ENCODE measurements at places on chromosomes 1 and 21.

DNA sequence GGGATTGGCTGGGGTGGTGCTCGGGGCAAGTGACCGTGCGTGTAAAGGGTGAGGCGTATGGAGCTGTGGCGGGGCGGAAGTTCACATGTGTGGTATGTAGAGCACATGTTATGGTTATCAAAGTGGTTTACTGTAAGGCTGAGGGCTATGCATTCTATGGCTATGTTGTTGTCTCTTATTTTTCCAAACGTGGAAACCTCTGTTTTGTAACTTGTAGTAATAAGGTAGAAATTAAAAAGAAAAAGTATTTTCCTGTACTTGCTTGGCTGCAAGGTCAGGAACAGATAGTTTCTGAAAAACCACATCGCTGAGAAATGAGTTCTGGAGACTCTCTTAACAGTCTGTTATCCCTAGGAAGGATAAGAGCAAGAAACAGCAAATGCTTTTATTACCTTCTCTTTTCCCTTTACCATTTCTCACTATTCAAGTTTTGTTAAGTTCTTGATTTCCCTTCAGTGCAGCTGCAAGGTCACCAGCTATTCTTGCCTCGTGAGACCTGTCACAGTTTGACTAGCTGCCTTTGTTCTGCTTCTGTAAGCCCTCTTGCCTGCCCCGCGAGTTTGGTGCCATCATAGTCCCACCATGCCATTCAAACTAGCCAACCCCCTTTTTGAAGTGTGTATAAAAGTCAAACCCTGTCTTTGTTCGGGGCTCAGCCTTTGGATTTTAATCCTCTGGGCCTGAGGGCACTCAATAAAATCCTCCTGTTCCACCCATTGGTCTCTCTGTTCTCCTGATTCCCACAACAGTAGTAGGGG is 9.5 kb downstream of the RNU1-2 start:
- DNase-seq: no peak

GRCh38 chr1:118143121-118143520 is 41.9 kb downstream of the SPAG17 start:
- no peak for DNase-seq

GRCh38 chr1:9746211-9746610 is 77.6 kb downstream of the CLSTN1 start:
- no peak for DNase-seq

GRCh38 chr1:151619489-151620093 is 7.7 kb downstream of the SNX27 start:
- DNase-seq: no peak

DNA sequence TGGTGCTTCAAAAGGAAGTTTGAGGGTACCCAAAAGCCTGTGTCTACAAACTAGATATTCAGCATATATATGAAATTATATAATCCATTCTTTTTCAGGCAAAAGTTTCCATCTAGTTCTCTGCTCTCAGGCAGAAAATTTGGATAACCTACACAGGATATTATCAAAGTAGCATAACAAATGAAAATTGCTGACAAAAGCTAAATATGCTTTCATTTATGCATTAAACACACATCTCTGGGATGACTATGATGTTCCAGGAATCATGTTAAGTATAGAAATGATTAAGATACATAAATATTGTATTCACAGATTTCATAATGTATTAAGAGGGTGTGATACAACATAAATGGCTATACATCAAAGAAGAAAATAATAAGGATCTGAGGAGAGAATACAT is 92.8 kb downstream of the LRRC53 start:
- DNase-seq: no peak

DNA sequence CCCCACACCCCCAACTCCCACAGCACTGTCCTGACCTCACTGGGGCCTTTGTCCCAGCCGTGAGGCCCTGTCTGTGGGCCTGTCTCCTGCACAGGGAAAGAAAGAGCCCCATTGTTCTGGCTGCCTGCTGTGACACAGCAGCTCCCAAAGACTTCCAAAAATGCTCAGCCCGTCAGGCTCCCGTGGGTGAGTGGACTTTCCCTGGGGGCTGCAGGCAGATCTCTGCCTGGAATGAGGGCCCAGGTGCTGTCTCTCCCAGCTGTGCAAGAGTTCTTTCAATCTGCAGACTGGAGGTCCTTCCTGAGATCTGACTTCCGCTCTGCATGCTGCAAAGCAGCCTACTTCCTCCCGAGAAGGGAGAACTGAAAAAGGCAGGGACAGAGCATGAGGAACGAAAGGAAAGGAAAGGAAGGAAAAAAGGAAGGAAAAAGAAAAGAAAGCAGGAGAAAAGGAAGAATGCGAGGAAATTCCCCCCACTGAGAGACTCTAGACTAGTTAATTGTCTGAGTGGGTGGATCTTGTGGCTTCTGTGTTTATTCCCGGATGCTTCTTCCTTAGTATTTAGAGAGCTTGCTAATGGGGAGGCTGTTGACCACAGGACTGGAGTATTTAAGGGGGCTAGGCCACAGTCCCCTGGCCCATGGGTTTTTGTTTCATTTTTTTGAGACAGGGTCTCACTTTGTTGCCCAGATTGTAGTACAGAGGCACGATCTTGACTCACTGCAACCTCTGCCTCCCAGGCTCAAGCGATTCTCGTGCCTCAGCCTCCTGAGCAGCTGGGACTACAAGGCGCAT is 15.0 kb downstream of the NES start:
- DNase-seq: no peak

GRCh38 chr1:160149716-160150115 is 1.7 kb upstream of the ATP1A4 start:
- no peak for DNase-seq

DNA sequence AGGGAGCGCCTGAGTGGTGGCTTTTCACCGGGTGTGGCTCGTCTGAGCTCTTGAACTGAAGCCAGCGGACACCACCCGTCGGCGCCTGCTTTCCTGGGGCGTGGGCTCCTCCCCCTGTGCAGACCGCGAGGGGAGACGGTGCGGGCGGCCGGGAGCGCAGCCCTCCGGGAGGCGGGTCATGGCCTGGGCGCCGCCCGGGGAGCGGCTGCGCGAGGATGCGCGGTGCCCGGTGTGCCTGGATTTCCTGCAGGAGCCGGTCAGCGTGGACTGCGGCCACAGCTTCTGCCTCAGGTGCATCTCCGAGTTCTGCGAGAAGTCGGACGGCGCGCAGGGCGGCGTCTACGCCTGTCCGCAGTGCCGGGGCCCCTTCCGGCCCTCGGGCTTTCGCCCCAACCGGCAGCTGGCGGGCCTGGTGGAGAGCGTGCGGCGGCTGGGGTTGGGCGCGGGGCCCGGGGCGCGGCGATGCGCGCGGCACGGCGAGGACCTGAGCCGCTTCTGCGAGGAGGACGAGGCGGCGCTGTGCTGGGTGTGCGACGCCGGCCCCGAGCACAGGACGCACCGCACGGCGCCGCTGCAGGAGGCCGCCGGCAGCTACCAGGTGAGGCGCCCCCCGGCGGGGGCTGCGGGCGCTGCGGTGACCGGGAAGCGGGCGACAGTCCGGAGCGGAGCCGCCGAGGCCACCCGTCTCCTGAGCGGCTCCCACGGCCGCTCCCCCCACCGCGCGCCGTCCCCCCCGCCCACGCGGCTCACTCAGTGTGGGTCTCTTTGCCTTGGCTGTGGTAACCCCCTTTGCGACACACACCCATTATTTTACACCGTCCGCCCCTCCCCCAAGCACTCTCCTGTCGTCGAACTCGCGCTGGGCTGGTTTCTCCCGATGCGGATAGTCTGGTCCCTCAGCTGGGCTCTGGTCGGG is at the start of gene TRIM58:
Gene TRIM58, plus strand, starts transcription at position 119 of the 916 bp plus-strand sequence. Its CDS starts 60 bp downstream, at position 179.
- DNase-seq: peak; percentile 86

DNA sequence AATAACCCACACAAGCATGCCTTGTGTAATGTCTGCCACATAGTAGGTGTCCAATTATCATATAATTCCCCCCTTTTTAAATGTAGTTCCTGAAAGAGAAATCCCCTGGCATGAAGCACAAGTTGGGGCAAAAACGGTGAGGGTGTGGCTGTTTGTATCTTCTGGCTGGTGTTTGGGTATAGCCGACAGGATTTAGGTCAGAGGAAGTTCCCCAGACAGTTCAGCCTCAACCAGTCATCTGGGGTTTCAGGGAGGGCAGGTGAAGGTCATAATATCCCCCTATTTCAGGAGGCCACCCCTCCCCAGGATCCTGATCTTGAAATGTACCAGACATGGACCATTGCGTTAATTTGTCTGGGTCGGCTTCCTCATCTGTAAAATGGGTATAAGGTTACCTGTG is 29.1 kb upstream of the JUN start:
- no peak for DNase-seq

- DNase-seq: no peak
These were observed 650.8 kb downstream of the NPHP4 start for GRCh38 chr1:5341471-5341870.

DNA sequence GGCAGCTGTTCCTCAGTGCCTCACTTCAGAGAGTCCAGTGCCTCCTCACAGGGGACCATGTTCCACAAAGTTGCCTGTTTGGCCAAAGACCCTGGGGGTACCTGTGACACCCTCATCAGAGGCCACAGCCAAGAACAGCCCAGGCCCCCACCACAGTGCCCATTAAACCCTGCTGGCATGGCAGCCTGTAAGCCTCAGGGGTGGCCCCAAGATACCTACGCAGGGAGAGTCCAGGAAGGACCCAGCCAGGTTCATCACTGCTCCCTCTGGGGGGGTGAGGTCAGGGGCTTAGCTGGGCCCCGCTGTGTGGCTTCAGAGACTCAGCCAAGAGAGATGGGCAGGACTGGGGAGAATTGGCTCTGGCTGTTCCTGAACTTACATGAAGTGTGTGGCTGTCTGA is 19.1 kb upstream of the PRDM16 start:
- DNase-seq: no peak

DNA sequence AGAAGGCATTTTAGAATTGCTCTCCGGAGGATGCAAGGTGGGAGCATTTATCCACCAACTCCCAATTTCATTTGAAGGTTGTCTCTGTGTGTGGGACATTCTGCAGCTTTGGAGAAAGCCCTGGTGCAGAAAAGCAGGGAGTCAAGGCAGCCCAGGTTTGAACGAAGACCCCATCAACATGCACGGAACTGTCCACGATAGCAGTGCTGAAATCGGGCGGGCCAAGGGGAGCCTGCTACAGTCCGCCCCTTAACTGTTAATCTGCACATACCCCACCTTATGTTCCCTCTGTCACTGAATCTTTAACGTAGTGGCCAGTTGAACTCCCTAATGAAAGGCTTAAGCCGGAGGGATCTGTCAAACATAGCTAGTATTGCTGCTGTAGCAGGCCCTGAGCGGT is 68.8 kb upstream of the C1orf174 start:
- no peak for DNase-seq
